ENCODE measurements at places on chromosomes 12 and 14.
A peak's percentile ranks its signal among the peaks of the same experiment; 100 is the strongest.

DNA sequence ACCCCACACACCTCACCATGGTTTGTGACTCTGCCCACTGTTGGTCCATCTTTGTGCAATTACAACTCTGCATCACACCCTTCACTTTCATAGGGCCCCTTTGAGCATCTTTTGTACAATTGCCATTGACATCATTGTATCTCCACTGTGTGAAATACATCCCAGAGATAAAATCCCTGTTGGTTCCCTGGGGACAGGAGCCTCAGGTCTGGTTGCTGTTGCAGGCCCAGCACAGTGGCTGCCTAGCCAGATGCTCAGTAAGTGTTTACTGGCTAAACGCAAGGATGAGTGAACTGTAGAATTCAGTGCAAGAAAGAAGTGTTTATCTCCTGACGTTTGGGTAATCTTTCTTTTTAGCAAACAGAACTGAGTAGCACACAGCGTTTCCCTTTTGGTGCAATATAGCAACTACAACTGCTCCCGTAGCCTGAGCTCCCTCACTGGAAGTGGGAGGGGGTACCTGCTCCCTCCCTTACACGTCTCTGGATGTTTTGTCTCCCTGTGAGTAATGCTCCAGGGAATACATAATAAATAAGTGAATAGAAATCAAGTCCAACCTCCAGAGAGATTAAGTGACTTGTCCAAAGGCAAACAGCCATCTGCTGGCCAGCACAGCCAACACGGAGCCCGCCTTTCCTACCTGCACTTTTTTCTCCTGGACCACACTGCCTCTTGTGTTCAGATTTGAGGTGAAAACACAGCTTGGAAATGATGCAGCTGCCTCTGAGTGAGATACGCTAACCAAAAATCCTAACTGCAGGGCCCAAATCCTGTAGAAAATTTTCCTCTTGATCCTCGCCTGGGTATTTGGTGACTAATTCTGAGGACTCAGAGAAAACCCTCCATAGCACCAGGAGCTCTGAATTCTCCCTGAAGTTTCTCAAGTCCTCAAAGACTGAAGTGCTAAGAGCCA lies 27.4 kb downstream of the GALNT16 start:
- no peak for DNase-seq

GRCh38 chr12:131927110-131928079 lies 1.7 kb upstream of the PUS1 start:
- DNase-seq: no peak

DNA sequence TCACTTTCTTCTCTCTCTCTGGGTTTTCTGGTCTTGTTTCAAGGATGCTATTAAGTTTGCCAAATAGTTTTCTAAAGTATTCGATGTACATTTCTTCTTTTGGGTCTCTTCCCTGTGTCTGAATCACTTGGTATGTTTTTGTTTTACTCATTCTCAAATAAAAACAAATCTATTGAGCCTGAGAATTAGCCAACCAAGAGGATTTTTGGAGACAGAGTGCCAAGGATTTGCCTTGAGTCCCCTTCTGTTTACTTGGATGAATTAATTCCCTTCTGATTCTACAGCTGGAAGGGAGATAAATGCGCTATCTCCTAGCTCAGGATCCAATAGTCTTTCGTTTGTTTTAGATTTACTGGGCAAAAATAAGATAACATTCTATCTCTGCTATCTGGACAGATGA lies 255.5 kb downstream of the SYT10 start:
- no peak for DNase-seq

GRCh38 chr12:110845339-110845682 lies 1.5 kb upstream of the CCDC63 start:
- DNase-seq: no peak

DNA sequence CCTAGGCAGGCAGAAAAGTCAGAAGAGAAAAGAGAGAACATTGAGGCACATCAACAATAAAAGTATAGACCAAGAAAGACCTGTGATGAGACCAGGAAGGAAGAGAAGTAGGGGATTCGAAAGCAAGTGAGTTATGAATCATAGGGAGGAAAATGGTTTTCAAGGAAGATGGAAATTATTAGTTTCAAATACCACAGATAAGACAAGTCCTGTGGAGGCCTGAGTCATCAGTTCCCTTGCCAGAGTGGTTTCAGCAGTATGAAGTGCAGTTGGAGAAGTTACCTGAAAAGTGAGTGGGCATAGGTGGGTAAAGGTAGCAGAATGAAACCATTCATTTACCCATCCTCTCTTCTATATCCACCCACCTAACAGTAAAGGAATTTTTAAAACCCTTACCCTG lies 25.2 kb upstream of the TSPAN8 start:
- DNase-seq: no peak

DNA sequence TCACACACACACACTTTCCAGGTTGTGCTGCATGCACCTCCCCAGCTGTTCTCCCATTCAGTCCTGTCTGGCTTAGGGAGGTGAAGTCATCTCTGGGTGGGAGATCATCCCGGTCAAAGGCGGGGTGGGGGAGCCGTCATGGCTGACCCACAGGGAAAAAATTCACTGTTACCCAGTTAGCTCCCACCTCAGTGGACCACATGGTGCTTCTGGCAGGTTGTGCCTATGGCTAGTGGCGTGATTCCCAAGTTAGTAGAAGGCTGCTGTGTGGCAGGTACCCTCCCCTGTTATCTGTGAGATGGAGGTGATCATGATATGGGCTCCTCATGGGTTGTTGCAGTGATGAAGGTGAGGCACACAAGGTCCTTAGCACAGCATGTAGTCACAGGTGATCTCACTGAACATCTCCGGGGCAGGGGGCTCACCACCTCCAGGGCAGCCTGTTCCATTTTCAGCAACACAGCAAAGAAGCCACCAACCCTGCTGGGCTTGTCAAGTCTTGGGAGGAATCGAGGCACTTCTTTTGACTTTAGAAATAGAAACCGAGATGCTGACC lies 154.9 kb upstream of the CCND2 start:
- no peak for DNase-seq

DNA sequence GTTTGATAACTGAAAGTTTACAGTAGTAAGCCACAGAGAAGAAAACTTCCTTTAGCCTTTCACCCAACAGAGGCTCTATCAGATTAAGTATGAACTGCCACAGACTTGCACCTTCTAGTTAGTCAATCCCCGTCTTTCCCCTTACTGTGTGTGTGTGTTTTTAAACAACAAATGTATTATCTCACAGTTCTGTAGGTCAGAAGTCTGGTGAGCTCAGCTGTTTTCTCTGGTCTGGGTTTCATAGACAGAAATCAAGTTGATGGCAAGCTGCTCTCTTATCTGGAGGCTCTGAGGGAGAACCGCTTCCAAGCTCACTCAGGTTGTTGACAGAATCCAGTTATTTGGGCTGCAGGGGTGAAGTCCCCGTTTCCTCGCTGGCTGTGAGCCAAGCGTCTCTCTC lies 320.5 kb downstream of the PRKD1 start:
- DNase-seq: no peak

DNA sequence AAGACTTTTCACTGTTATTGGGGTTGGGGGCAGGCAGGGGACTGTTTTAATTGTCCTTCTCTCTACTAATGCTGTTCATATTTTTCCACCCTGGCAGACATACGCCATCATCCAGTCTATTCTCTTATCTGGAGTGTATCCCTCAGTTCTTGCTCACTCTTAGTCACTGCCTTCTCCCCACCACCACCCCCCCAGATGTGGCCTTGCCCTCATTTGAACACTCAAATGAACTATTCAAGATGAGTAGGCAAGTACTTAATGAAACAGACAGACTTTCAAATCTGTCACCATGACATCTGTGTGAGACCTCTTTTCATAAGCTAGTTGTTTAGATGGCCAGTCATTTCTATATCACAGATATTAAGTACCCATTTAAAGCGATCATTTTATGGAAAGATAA lies 10.1 kb downstream of the NUDT4 start:
- DNase-seq: no peak

DNA sequence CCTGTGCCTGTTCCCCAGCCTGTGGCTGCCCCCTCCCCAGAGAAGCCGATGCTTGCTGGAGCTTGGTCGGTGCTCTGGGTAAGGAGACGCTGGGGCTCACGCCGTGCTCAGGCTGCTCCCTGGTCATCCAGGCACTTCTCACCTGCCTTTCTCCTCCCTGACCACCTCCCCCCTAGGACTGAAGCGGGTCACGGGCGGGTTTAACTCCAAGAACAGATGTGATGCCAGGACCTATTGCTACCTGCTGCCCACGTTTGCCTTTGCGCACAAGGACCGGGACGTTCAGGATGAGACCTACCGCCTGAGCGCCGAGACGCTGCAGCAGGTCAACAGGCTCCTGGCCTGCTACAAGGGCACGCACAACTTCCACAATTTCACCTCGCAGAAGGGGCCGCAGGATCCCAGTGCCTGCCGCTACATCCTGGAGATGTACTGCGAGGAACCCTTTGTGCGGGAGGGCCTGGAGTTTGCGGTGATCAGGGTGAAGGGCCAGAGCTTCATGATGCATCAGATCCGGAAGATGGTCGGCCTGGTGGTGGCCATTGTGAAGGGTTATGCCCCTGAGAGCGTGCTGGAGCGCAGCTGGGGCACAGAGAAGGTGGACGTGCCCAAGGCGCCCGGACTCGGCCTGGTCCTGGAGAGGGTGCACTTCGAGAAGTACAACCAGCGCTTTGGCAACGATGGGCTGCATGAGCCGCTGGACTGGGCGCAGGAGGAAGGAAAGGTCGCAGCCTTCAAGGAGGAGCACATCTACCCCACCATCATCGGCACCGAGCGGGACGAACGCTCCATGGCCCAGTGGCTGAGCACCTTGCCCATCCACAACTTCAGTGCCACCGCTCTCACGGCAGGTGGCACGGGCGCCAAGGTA lies 8.4 kb upstream of the EP400 start:
- DNase-seq: no peak

DNA sequence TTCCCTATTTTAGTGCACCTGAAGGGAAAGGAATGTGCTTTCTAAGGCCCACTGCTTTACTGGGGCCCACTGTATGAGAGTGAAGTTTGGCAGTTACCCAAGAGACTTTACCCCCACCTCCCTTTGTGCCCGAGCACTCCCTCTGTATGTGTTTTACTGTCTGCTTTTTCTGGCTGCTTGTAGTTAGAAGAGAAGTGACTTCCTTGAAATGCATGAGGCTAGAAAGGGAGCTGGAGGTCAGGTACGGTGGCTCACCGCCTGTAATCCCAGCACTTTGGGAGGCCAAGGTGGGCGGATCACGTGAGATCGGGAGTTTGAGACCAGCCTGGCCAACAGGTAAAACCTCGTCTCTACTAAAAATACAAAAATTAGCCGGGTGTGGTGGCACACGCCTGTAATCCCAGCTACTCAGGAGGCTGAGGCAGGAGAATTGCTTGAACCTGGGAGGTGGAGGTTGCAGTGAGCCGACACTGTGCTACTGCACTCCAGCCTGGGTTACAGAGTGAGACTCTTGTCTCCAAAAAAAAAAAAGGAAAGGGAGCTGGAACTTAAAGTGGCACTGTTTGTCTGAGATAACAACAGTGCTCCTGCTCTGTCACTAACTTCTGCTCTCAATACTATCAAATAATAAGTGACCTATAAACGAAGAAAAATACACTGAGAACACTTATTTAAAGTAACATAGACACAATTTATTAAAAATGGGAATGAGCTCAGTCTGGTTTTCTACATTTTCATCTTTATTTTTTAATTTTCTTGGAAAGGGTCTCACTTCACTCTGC lies 5.8 kb downstream of the TRIP11 start:
- DNase-seq: no peak

- no peak for DNase-seq
These were observed 5.2 kb upstream of the VRK1 start for GRCh38 chr14:96792003-96792402.

- DNase-seq: no peak
These were observed 95.1 kb downstream of the EP400 start for GRCh38 chr12:132044661-132045412.

DNA sequence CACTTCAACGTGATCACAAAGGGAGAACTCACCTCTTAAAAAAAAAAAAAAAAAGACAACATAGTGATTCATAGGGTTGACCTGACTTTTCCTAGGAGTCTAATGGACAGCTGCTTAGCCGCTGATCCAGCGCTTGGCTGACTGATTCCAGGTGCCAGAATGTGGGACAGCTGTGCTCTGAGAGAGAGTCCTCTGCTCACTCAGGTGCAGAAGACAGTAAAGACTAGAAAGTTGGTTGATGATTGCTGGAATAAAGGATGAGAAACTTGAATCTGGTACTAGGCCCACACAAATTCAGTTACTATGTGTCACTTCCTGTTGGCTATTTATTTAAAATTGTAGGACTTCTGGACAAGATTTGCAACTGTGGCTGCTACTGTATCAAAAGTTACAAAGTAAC lies 229.4 kb downstream of the CHST11 start:
- no peak for DNase-seq

GRCh38 chr12:29103539-29103974 lies 45.5 kb upstream of the FAR2 start:
- peak; percentile 10 for DNase-seq

- no peak for DNase-seq
These were observed 55.8 kb downstream of the DAD1 start for GRCh38 chr14:22533057-22533704.

DNA sequence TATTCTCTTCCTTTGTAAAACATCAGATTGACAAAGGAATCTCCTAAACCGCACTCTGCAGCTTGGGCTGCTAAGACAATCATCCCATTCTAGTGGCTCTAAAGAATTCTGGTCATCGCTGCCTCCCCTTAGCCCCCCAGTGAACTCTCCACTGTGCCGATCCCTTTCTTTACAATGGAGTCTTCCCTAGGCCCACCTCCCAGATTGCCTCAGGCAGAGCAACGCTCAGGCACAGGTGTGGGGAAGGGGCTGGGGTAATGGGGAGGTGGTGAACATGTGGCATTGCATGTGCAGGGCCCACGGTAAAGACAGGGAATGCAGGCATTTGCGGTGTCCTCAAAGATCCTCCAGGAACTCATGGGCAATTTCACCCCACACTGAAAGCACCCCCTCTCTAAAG lies 86.3 kb downstream of the PLEKHG3 start:
- no peak for DNase-seq

DNA sequence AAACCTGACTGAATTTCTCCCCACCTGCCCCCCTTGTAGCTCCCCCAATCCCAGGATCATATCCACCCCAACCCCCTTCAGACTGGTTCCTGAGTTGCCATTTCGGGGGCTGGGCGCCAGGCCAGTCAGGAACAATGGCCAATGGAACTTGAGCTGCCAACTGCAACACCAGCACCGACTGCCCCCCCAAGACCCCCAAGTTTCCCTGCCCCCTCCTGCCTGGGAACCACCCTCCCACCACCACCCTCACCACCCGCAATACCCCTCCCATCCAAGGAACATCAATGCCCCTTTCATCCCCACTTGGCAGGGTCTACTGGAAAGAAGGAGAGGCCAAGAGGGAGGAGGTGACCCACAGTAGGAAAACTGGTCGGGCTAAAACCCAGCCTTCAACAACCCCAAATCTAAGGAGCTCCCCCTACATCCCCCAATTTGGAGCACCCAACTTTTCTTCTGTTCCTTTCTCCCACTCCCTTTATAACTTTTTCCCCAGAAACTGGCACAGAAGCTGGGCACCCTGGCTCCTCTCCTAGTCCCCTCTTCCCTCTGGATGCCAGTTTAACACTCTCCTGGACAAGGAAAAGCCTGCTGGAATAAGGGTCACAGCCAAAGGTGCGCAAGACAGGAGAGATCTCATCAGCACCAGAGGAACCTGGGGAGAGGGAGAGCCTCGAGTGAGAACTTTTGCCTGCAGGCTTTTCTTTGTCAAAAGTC lies 1.6 kb upstream of the NDRG2 start:
- DNase-seq: no peak
